ENCODE measurements at places on chromosomes 2 and 18.

DNA sequence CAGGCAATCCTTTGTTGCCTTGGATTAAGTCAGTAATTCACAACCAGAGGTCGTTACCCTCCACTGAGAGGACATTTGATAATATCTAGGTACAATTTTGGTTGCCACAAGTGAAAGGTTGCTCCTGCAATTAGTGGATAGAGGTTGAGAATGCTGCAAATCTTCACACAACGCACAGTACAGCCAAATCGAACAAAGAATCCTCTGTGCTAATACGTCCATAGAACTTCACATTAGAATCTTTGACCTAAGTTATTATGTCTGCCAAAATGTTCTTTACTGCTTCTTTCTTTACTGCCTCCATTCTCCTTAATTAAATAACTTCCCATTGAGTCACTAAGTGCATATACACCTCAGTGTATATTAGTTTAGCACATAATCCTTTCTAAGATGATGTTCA is 879.5 kb downstream of the TRIB2 start:
- DNase-seq = no peak

DNA sequence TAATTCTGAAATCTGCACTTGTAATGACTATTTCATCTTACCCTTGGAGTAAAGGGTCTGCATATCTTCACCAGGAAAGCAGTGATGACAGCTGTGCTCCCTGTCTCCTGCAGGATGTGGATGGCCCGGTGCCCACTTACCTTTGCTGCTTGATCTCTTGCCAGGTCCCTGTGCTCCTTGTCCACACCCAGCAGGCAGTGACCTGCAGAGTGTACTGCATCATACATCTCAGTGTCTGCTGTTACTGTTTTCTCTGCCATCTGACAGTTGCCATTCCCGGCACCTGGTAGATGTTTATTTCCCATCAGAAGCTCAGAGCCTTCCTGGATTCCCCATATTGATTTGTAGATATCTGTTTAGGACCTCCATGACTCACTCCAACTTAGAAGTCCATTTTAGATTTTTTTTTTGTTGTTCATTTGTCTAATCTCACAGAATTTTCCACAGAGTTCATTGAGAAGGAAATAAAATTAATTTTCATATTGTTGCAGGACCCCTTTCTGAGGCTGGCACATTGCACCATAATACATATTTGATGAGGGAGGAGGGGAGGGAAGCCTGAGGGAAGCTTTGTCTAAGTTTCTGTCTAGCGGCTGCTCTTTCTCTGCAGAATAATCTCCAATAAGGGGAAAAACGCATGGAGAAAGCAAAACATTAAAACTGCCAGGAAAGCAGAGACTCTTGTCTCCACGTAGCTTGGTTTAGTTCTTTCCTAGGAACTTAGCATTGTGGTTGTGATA is 697.5 kb upstream of the RAB6C start:
- peak; percentile 39 for DNase-seq

DNA sequence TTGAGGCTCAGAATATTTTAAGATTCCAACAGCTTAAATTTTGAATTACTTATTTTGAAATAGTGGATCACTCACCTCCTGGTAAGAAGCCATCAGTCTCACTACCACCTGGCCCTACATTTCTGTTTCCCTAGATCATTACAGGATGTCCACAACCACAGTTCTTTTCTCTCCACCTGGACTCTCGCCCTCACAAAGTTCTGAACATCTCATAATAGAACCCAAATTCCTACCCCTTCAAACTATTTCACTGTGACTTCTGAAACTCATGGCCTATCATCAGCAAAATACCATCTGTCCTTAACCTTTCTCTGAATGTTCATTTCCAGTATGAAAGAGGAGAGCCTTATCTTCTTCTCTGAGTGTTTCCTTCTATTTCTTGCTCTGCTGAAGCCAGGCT is 299.2 kb upstream of the MGAT5 start:
- DNase-seq = no peak

- no peak for DNase-seq
These were observed 81.9 kb downstream of the WDSUB1 start for GRCh38 chr2:159204381-159205144.

DNA sequence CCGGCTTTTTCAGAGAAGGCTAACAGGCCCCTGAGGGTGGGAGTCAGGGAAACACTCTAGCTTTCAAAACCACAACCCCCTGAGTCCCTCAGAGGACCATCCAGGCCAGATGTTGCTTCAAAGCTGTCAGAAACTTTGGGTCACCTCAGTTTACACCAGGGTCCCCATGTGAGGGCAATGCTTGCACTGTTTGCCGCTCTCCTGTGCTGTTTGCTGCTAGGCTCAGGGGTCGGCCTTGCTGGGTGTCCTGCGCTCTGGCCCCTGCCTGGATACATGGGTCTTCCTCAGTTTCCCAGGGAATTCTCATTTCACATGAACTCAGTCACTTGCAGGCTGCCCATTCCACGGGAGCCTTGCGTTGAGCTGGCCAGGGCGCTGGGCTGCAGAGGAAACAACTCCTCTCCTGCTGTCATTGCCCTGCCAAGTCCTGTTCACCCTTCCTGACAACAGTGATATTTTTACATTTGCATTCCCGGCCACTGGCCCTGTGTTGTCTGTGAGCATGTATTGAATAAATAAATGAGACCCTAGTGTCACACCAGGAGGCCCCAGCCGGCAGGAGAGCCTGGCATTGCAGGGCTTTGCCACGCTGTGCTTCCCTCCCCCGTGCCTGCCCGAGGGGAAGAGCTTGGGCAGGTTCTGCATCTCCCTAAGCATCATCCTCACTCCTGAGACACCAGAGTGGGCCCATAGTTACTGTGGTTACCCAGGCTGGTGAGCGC is 73.2 kb upstream of the RAB6C start:
- DNase-seq = no peak

DNA sequence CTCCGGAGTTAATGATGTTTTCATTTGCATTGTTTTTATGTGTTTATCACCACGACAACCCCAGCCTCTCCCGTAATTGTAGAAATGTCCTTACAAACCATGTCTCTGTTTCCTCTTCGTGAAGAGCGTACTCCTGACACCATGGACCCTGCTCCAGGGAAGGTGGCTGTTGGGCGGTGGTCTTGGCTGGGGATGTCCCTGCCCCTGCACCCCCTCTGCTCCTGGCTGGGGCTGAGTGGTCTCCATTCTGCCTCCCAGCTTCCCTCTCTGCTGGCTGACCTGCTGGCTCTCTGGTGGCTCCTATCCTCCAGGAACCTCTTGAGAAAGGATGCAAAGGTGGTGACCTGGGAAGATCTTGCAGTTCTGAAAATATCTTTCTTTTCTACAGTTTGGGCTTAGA is 81.1 kb downstream of the ASB1 start:
- no peak for DNase-seq

DNA sequence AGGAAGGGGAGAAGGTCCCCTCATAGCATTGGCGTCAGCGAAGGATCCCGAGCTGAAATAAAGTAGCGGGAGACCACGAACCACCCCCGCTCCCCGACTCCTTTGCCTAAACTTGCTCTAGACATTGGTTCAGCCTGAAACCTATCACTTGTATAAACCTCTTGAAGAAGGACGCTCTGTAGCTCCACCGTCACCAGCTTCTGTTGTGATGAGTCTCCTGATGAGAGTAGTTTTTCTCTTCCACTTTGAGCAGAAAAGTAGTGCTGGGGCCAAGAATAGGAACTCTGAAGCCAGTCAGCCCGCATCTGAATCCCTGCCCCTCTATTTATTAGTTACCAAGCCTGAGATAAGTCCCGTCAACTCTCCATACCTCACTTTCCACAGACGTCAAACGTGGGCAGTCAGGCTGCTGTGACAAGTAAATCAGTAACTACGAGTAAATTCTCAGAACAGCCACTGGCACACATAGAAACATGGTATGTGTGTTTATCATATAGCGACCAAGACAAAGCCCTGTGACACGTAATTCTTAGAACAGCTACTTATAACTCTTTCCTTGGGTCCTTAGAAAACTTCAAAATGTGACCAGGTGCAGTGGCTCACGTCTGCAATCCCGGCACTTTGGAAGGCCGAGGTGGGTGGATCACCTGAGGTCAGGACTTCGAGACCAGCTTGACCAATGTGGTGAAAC is 61.7 kb downstream of the CD226 start:
- no peak for DNase-seq

DNA sequence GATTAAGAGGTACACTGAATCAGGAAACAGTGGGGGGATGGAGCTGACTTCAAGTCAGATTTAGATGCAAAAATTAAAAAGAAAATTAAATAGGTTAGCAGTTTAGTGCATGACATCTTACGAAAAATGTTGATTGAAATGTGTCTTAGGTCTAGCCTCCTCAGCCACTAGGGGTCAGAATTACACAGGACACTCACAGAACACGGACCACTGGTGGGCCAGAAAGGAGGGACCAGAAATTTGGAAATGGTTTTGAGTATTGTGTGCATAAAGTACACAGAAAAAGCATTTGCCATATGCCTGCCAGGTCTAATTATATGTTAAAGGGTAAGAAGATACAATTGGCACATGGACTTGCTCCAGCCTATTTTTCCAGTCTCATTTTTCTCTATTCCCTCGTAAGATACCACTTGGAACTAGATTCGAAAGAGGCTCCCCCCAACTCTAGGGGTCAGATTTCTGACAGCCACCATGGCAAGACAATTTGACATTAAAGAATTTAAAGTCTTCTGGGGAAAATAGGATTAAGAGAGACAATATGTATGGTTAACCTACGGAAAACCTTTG is 550.2 kb upstream of the SETBP1 start:
- peak; percentile 71 for DNase-seq

DNA sequence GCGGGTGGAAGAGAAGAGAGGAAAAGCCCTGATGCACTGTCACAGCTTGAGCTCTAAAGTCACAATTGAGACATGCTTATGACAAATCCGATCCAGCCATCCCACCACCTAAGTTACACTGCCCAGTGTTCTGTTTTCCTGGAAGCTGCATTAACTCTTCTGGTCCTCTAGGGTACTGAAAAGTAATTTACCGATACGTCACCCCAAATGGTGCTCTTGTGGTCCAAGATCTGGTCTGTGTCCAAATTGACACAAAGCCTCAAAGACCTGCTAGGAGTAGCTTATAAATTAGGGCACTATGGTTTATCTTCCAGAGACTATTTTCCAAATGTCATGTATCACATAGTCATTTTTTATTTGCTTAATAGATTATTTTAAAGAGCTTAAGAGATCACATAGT is 186.7 kb upstream of the ETAA1 start:
- no peak for DNase-seq

- DNase-seq = no peak
These were observed 94.2 kb upstream of the RAB27B start for GRCh38 chr18:54734059-54734458.

DNA sequence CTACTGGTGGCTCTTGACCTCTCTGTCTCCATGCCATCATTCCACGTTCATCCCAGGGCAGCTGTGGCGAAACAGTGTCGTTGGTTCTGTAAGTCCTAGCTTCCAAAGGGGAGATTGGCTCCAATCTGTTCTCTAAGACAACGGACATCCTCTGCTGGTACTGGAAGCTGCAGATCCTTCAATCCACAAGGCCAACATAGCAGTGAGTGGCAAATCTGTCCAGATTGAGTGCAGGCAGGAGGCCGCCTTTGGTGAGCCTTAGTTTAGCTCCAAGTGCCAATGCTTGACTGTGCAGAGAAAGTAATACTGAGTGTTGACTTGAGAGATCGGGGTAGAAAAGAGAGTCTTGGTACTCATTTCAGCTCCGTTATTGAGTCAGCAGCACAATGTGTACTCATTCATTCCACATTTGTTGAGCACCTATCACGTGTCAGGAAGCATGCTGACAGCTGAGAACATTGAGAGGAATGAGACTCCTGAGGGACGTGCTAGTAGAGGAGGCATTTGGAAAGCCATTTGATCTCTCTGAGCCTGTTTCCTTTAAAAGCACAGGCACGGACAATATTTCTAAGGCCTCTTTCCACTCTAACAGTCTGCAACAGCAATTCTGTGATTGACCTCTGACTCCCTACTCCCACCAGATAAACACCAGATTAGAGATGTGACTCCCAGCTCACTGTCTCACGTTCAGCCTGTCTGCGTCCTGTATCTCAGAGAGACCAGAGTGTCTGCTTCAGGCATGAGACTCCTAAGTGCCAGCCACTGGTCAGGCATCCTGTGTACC is 306.0 kb downstream of the CLIP4 start:
- no peak for DNase-seq

DNA sequence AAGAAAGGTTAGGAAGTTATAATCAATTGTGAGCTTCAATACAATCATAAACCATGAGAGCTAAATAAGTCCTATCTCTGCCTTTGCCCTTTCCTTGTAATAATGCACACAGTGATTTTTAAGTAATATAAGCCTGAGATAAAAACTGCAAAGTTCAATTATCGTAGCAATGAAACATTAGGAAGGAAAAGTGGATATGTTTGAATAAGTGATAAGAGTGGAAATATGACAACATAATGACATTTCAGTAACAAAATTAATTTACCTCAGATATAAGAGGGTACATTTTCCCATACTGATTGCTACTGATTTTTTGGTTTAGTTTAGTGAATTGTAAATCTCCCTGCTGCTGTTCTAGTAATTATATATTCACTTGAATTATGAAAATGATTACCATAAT is 164.2 kb upstream of the FANCL start:
- DNase-seq = no peak

DNA sequence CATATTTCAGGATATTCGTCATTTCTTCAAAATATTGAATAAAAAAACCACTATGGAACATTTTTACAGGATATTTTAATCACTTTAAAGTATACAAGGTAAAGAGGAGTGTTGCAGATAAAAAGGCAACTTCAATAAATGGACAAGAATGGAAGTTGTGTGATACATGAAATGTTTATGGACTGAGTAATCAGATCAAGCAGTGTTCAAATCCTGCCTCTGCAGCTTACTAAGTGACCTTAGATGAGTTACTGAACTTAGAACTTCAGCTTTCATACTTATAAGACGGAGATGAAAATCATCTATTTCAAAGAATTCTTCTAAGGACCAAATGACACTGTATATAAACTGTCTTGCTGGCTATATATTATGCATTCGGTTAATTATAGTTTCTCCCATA is 87.2 kb downstream of the LNPK start:
- DNase-seq = no peak

DNA sequence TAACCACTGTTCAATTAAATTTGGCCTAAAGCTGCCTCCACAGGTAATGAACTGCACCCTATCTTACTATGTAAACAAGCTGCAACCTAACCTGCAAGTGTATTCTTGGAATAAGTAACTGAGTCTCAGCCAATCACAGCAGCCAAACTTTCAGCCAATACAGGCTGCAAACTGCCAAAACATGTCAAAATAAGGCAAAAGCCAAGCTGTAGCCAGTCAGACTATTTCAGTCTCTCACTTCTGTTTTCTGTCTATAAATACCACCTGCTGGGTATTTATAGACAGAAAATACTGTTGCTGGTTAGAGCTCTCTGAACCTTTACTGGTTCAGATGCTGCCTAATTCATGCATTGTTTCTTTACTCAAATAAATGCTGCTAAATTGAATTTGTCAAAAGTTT is 14.3 kb downstream of the C2orf76 start:
- no peak for DNase-seq

All from NCI-H524 (cell line).